ENCODE measurements at places on chromosomes 3 and 15. TPM values are rescaled to one million over a fixed set of nuclear protein-coding genes. Genes with fewer than 3 reads are reported as not detected.

RETNLB gene
- not detected for polyA plus RNA-seq

DNA sequence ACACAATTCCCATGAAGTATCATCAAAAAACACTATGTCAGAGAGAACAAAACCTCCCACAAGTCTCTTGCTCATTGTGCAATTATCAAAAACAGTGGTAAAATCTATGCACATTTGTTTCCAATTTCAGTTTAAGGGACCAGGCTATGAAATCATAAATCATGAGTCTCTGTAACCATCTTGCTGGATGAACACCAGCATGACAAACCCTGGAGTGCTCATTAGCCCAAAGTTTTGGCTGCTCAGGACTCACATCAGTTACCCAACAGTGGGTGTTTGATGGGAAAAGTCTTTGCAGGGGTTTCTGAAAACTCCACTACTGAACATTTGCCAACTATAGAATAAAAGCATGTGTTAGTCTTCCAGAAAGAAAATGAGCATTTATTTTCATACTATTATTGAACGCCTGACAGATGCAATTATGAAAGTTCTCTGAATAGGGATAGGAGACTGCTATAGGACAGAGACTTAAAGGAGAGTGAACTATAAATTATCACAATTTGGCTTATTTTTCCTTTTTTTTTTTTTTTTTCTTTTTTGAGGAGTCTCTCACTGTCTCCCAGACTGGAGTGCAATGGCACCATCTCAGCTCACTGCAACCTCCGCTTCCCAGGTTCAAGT is 240.8 kb upstream of the KCNMB2 start:
- no peak for DNase-seq

BCL2A1 gene
- 2.7 TPM for polyA plus RNA-seq

GRCh38 chr15:37104424-37104981 is 4.2 kb upstream of the MEIS2 start:
- no peak for DNase-seq

GRCh38 chr15:36903195-36903594 is 197.2 kb downstream of the MEIS2 start:
- no peak for DNase-seq

HYAL1 gene
- polyA plus RNA-seq: 0.25 TPM

PIGBOS1 gene
- polyA plus RNA-seq: 19.7 TPM

DNA sequence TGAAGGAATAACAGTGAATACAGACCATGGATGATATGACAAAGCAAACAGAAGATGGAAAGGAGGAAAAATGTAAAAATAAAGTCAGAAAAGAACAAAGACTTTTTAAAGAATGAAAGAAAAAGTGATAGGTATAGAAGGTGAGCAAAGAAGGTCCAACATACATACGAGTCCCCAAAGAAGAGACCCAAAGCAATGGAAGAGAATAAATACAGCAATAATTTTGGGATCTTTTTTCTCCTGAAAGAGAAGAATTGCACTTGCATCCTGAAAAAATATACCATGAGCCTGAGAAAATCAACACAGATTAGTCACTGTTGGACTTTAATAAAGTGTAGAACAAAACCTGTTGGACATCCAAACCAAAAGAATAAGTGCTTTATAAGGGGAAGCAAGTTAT is 85.3 kb upstream of the SLC6A1 start:
- no peak for DNase-seq

PLSCR4 gene
- 8.5 TPM for polyA plus RNA-seq

- DNase-seq: no peak
Observed at GRCh38 chr3:9846231-9846630, 2.4 kb upstream of the RPUSD3 start.

LDHAL6B gene
- polyA plus RNA-seq: not detected

MASP1 gene
- polyA plus RNA-seq: 80.7 TPM

DNA sequence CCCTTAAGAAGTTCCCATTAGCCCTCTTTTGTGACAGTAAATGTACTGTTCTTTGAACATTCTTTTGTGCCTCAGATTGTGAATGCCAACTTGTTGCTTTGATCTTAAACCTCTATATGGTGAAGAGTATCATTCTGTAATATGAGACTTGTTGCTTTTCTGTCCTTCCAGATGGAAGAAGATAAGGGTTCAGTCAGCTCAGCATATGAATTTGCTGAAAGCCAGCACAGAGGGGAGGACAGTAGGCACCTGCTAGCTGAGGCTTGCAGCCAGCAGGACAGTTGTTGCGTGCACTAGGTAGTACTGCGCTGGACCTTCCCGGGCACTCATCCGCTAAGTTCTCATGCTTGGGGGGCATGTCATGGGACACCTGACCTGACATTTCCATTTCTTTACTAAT is 74.7 kb downstream of the DCUN1D1 start:
- no peak for DNase-seq

- DNase-seq: no peak
Observed at GRCh38 chr3:152620395-152620794, 214.5 kb upstream of the P2RY1 start.

DNA sequence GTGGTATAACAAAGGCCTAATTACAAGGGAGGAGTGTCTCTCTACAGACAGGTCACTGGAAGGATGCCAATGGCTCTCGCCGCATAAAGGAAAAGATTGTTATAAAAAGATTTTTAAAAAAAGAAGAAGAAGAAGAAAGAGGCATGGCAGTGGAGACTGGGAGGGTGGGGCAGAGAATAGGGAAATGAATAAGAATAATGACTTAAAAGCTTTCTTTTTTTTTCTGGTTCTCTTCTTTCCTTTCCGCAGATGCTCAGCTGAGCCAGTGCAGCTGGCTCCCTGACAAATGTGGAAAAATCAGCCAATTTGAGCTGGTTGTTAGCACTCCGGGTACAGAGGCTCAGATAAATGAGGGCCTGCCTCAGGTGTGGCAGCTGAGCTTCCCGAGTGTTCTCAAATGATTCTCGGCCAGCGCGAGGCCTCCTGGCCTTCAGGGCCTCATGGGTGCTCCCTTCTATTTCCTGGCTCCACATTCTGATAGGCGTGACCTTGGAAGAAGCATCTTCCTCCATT is 234.1 kb downstream of the RORA start:
- DNase-seq: no peak

- DNase-seq: no peak
Observed at GRCh38 chr3:168545591-168545990, 449.9 kb upstream of the GOLIM4 start.

GRCh38 chr15:36996538-36997181 is 103.7 kb downstream of the MEIS2 start:
- no peak for DNase-seq

DNA sequence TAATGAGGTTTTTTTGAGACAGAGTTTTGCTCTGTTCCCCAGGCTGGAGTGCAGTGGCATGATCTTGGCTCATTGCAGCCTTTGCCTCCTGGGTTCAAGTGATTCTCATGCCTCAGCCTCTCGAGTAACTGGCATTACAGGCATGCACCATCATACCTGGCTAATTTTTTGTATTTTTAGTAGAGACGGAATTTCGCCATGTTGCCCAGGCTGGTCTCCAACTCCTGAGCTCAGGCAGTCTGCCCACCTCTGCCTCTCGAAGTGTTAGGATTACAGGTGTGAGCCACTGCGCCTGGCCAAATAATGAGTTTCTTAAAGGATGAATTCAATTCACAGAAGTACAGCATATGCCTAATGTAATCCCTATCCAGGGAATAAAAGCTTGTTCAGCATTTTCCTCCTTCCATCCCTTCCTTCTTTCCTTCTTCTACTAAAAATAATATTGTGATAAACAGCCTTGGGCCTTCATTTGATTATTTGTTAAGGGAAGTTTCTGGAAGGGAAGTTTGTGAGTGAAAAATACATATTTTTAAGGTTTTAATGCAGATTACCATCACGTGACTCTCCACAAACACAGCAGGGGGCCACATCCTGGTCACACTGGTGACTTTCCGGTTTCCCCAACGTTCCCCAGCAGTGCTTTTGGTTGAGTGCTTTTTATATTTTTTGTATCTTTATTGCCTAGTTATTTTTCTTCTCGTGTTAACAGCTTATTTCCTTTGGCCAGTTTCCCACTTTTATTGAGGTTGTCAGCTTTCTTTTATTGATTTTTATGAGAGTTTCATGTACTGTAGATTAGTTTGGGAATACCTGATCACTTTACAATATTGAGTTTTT is 116.8 kb downstream of the USP13 start:
- DNase-seq: no peak

RHCG gene
- not detected for polyA plus RNA-seq

GRCh38 chr3:135272026-135272669 is 477.1 kb downstream of the EPHB1 start:
- no peak for DNase-seq

DNA sequence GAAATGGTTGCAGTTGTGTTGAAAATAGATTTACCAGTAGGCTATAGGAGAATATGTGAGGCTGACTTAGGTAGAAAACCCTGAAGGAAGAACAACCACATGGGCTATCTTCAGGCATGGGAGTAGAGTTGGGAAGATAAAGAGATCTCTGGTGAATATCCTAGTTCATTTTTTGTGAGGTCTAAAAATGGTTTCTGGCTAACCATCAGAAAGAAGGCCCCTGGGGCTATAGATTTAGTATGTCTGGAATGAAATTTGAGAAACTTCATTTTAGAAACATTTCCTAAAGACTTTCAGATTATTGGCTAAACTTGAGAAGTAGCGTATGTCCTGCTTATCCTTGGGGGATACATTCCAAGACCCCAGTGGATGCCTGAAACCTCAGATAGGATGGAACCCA is 148.2 kb downstream of the NAALADL2 start:
- DNase-seq: no peak

- DNase-seq: no peak
Observed at GRCh38 chr3:45207446-45207845, 18.6 kb downstream of the TMEM158 start.

GHRL gene
- polyA plus RNA-seq: not detected

- DNase-seq: no peak
Observed at GRCh38 chr3:121719423-121719822, 30.1 kb downstream of the GOLGB1 start.

Measured in AG04450 (cell line).